NCI-H69 (cell line): ENCODE measurements at places on chromosomes 6 and 20.

GRCh38 chr6:90478789-90479602 is 107.9 kb downstream of the MAP3K7 start:
- DNase-seq, result peak; percentile 87

DNA sequence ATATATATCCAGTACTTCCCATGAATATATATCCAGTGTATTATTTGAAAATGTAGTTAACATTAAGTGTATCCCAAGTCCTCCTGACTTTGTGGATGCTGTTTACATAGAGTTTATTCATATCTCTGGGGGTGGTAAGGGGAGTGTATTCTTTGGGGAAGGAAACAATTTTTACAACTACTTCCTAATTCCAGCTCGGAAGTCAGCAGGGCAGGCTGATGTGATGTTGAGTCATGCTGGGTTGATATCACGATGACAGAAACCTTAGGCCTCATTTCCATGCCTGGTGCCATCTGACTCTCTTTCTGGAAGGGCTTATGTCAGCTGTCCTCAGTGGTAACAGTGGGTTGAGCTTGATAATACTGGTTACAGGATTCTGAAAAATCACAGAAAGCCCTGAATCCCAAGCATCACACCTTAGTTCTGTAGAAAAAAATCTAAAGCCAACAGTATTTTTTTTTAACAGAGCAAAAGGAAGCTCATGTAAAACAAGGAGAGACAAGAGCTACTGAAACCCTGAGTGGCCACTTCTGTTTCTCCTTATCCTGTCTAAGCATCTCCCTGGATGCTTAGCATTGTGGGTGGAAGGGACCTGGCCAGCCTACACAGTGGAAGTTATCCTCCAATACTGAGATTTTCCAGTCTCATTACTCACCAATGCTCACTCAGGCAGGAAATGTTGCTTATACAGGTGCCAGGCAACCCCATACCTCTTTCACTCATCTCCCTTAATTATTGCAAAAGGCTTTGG is 75.2 kb upstream of the IYD start:
- DNase-seq, result no peak

GRCh38 chr20:63628246-63628975 is 1.5 kb upstream of the GMEB2 start:
- DNase-seq, result peak; percentile 75

DNA sequence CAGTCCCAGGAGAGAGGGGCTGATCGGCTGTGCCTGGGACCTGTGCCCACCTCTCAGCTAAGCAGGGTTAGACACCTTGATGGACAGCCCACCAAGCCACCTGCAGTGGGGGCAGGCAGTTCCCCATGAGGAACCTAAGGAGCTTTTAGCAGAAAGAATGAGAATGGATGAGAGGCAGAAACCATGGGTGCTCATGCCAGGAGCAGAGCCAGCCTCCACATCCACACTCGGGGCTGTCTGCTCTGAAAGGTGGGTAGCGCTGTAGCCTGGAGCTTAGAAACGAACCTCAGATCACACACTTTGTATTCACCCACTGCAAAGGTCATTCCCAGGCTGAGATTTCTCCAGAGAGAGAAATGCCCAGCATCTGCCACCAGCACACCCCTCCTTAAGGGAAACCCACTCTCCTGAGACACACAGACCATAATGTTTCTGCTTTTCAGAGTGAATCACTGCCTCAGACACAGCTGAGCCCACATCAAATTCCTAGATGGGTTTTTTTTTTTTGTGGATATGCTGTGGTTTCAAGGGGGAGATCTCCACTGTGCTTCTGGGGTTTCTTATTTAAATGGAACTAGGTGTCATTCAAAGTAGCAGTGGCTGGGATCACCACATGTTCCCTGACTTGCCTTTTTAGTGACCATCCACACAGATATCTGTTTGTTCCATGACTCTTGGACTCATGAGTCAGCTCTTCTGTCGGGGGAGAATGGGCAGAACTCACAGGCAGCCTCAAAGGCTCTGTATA is 218.9 kb downstream of the EYA2 start:
- no peak for DNase-seq

DNA sequence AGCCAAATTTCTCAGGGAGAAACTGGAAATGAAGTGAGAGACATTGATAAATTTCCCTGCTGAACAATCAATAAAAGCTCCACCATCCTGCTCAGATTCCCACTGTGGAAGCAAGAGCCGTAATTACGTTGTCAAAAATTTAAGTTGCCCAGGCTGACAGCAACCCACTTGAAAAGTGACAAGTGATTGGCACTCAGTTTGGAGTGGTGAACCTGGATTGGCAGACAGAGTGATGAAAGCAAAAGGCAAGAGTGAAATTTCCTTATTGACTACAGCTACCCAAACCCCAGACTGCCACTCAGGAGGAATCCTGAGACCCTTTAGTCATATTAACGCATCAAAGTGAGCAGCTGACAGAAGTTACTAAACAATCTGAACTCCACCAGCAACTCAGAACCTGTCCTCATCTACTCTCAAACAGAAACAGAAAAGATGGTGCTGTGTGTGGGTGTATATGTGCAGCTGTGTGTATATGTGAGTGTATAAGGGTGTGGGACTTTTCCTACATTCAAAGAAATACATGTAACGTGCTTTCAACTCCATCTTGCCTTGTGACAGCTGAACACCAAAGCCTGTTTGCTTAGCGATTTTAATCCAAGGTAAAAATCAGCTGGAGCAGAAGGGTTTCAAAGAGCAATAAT is 157.4 kb downstream of the PKHD1 start:
- DNase-seq, result peak; percentile 22

DNA sequence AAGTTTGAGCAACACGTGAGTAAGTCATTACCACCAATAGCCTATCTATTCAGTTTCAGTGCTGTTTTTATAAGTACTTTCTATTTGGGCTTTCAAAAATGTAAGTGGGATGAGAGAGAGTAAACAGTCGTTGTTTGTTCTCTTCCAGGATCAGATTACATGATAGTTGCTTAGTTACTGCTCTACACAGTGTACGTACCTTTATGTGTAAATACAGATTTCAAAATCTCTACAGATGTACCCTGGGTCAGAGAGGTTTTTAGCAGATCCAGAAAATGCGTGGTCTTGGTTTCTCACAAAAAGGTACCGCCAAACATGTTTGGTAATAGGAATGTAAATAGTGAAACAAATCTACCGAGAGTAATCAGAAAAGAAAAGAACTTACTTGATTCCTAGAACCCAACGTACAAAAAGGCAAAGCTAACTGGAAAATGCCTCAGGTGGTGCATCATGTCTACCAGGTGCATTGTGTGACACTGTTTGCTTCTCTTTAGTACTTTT is 421.1 kb downstream of the BCKDHB start:
- DNase-seq, result peak; percentile 88

- DNase-seq, result peak; percentile 25
Observed at GRCh38 chr6:34547701-34548644, 8.2 kb downstream of the SPDEF start.

DNA sequence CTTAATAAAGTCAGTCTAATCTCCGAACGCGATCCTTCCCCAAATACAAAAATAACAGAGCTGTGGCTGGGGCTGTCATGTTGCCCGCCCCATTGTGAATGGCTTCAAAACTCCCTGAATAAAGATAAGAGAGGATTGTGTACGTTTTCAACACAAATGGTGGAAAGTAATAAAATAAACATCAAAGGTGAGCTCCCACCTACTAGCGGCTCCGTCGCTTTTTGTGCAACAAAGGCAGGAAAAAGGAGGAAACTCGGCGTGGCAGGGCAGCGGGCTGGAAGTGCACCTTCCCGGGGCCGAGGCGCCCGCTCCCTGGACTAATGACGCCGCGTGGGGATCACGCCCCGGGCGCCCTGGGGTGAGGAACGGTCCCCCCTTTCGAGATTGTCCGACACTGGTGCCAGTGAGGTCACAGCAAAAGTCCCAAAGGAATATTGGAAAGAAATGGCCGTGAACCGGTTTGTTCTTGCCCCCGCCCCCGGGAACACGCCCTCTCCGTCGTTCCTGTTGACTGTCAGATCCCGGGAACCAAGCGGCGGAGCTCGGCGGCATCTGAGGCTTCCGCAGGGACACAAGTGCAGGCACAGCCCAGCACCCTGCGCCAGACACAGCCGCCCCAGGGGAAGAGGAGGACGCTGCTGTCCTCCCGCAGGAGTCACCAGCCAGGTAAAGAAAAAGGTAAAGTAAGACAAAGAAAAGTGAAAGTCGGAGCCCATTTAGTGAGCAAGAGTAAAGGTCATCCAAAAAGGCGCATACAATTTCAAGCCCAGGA is 1.1 kb upstream of the FOXQ1 start:
- peak; percentile 25 for DNase-seq

DNA sequence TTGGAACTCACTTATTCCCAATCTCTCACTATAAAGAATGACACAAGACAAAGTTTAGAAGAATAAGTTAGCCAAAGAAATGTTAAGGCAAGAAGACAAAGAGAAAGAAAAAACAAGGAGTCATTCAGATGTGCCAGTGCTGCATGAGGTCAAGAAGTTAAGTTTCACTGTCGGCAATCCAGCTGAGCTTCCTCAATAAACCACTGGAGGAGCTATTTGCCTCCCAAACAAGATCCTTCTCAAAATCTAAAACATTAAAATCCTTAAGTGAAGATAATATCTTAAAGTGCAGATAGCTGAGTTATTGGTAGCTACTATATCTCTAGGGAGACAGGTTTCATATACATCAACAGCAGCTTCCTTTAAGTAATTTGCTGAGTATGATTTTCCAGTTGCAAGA is 512.3 kb downstream of the HDGFL1 start:
- DNase-seq, result no peak

GRCh38 chr20:57080796-57081195 is 185.6 kb downstream of the BMP7 start:
- no peak for DNase-seq

DNA sequence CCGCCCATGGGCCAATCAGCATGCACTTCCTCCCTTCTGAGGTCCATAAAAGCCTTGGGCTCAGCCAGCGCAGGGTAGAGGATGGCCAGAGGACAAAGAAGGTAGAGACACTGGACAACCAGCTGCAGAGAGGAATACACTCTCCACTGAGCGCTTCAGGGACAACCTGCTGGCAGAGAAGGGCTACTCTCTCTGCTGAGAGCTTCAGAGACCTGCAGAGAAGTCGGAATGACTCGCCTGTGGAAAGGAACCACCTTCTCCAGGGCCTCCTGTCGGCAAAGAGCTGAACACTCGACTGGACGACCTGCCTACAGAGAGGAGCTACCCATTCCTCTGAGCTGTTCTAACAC is 31.4 kb upstream of the SLA2 start:
- no peak for DNase-seq

DNA sequence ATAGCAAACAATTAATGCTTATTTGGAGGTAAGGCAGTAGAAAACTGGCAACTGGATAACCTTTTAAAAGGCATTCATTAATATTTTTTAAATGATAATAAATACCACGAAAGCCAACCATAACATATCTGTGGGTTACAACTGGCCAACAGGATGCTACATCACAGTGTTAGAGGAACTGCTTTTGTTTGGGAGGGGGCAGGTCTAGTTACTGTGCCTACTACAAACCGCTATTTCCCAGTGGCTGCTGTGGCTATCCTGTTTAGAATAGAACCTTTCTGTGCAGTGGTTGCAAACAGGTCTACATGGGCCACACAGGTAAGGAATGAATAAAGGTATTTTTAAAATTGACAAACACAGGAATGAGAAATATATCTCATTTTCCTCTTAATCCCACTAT is 976 bp downstream of the PIGT start:
- no peak for DNase-seq

- DNase-seq, result peak; percentile 53
Observed at GRCh38 chr6:89582669-89583325, 55.8 kb downstream of the LYRM2 start.

DNA sequence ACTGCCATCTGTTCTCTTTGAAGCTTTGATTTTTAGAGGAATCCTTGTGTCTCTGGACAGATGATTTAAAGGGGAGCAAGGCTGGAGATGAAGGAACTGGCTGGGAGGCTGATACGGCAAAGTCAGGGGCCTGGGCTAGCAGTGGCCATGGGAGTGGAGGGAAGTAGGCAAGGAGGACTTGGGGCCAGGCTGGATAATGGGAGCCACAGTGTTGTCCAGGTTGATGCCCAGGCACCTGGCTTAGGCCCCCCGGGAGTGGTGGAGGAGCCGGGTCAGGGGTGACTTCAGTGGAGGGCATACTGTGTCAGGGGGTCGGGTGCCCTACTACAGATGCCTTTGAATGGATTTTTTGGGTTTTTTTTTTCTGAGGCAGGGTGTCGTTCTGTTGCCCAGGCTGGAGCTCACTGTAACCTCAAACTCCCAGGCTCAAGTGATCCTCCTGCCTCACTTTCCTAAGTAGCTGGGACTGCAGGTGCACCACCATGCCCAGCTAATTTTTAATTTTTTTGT is 45.0 kb downstream of the EFCAB8 start:
- DNase-seq, result no peak

- DNase-seq, result no peak
Observed at GRCh38 chr20:598133-598850, 11.8 kb downstream of the TCF15 start.

DNA sequence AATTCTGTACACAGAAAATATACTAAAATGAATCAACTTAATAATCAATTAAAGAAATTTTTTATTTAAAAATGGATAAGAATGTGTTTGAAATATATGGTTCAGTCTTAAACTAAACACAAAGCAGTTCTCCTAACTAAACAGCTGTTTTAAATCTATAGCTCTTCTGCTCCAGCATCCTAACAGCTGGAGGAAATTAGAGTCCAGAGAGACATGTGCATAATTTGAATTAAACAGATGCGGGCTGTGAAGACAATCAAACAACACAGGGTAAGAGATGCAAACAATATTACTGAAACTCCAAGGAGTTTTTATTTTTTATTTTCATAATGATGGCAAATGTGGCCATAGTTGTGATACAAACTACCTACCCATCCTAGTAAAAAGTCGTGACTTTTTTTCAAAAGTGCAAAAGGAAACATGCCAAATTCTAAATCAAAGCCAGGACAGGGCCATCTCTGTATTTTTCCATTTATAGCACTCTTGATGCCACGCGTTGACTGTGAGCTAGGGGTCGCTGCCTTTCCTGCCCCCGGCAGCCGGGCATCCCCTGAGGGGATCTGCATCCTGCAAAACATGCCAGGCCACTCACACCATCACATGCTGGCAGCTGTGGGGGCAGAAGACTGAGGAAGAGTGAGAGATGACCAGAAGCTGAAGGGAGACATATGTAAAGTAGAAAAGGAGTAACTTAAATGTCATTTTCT is 310.6 kb downstream of the PRKN start:
- peak; percentile 79 for DNase-seq

GRCh38 chr6:96898241-96898851 is 655 bp upstream of the NDUFAF4 start:
- peak; percentile 63 for DNase-seq

DNA sequence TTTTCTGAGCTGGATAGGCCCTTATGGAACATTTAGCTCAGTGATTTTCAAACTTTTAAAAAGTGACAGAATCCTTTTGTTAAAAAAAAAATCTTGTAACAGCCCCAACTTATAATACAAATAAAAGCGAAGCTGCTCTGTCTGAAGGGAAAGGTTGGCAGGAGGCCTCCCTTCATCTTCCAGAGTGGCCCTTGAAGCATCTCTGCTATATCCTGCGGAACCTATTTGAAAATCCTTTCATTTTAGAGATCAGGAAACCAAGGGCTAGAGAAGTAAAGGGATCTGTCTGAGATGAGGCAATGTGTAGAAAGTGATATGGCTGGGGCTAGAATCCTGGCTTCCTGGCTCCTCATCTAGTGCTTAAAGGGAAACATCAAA is 107.8 kb downstream of the UBE3D start:
- no peak for DNase-seq
